ENCODE measurements at places on chromosomes 7 and 10. TPM values are rescaled to one million over a fixed set of nuclear protein-coding genes. Genes with fewer than 3 reads are reported as not detected.
A peak's percentile ranks its signal among the peaks of the same experiment; 100 is the strongest.

The CHRM2 gene
- 3.2 TPM for polyA plus RNA-seq

- no peak for DNase-seq
Measured at GRCh38 chr10:78437407-78437768, 403.7 kb downstream of the RPS24 start.

The MUC3A gene
- polyA plus RNA-seq = 0.32 TPM

DNA sequence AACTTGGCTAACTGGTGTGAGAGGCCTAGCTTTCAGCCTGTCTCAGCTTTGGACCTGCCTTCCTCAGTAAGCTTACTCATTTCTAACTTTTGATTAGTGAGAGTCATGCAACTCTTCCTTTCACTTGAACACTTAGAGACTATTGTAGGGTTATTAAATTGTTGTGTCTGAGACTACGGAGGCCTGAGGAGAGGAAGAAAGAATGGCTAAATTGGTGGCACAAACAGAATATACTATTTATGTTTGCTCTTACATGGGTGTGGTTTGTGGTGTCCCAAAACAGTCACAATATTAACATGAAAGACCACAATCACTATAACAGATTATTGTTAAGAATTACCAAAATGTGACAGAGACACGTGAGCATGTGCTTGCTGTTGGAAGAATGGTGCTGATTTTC lies 82.1 kb downstream of the TRIM24 start:
- DNase-seq = no peak

The LIPK gene
- not detected for polyA plus RNA-seq

DNA sequence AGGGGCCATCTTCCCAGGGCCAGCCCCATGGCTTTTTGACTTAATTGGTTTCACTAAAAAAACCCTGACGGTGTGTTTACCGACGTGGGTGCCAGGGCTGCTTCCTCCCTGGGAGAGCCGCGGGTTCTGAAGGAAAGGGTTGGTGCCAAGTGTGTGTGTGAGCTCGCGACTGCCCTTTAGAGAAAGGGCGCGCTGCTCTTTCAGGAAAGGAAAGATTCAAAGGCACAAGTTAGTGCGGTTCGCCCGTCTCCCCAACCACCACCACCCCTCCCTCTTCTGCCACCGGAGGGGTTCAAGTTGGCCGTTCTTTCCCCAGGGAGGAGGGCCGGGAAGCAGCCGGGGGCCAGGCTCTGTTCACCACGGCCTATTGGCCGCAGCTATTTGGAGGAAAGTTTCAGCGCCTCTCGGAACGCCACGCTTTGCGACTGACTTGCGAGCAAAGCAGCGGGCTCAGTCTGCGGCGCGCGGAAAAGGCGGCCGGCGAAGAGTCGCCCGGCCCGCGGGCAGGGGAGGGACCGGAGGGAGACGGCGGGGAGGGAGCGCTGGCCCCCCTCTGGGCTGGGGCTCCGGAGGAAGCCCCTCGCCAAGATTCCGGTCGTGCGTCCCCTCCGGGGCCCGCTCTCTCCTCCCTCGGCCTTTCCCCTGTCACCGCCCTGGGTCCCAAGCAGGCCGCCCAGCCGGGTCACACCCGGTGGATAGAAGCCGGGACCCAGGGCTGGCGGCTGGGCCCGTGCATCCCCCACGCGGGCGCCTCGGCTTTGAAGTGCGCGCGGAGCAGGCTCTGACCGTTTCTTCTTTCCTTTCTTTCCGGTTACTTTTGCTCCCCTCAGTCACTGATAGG lies 165.9 kb upstream of the PPP1R3A start:
- no peak for DNase-seq

DNA sequence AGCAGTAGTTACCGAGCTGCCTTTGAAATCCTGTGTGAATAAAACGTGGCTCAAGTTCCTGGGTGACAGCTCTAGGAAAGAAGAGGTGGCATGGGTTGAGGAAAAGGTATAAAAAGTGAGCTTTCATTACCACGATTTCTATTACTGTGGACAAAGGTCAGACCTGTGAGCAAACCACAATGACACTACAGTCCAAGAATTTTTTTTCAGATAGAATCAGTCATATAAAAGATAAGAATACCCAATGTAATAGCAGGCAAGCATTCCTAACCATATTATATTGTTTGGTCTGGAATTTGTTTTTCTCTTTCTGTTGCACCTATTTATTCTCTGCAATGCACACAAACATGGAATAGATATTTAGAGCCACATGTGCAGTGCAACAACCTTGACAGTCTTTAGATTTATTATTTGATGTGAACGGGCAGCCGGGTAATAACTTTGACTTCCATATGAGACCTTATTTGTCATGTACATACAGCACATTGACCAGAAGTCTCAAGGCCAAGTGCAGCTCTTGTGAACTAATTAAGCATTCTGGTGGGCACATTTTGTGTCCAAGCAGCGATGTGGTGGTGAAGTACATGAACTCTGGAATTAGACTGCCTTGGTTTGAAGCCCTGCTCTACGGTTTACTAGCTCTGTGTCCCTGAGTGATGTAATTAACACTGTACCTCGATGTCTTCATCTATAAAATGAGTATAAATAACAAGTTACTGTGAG lies 156.8 kb downstream of the NRCAM start:
- DNase-seq = no peak

- DNase-seq = no peak
Measured at GRCh38 chr7:106057962-106058927, 53.9 kb downstream of the SYPL1 start.

The RNF133 gene
- 1.1 TPM for polyA plus RNA-seq

GRCh38 chr10:19245889-19246752 lies 197.5 kb downstream of the MALRD1 start:
- no peak for DNase-seq

DNA sequence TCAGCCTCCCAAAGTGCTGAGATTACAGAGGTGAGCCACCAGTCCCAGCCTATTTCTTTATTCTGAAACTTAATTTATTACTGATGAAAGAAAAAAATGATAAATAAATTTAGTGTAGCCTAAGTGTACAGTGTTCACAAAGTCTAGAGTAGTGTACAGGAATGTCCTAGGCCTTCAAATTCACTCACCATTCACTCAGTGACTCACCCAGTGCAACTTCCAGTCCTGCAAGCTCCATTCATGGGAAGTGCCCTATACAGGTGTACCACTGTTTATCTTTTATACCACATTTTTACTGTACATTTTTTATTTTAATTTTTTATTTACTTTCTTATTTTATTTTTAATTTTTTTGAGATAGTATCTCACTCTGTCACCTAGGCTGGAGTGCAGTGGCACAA lies 12.2 kb downstream of the MRLN start:
- no peak for DNase-seq

DNA sequence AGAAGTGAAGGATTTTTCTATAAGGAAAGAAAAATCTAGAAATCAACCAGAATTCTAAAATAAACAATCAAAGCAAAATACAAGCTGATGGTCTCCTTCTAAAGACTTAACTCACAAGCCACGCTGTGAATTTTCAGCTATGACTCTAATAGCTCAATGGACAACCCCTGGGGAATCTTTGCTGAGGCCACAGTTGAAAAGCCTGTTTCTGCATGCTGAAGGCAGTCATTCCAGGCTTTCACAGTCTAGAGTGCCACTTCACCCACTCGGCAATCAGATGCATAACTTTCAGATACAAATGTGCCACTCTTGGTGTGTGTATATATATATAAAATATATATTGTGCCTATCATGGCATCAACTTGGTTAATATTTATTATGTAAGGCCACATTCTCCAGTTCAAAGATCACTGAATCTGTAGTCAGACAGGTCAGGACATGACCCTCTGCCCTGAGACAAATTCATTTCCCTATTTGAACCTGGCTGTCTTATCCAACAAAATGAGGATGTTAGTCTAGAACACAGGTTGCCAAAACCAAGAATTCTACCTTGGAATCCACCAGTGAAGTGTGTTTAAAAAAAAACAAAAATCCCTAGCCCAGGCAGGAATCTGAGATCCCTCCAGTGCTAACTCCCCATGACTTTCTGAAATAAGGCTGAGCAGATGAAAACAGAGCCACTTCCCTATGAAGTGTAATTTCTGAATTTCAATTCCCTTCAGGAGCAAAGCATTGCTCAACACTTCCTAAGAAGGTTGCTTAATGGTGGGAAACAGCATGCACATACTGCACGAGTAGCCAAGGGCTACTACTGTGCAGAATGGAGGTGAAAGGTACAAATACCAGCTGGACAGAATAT lies 9.9 kb downstream of the LIPA start:
- DNase-seq = no peak

The C10orf62 gene
- not detected for polyA plus RNA-seq

- DNase-seq = no peak
Measured at GRCh38 chr7:17774248-17774647, 166.0 kb downstream of the SNX13 start.

- no peak for DNase-seq
Measured at GRCh38 chr10:8051851-8052257, 2.6 kb upstream of the GATA3 start.

DNA sequence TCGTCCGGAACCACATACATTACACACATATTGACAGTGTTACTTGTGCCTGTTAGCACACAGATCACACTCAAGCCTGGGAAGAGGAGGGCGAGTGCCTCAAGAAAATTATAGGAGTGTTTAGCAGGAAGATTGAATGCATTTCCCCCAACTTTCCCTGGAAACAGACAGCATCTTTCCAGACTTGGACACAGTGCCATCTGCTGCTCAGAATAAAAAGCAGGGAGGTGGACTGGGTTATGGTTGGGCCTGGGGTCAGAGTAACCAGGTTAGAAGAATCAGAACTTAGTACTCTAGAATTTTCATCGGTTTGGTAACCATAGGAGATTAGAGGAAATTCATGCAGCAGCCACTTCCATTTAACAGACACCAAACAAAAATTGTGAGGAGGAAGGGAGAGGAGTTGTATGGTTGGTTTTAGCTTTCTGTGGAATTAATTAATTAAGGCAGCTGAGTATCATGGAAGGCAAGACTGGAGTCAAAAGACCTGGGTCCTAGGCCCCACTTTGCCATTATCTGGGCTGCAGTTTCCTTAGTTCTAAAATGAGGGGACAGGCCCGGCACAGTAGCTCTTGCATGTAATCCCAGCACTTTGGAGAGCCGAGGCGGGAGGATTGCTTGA lies 43.4 kb upstream of the OPTN start:
- DNase-seq = peak; percentile 20

DNA sequence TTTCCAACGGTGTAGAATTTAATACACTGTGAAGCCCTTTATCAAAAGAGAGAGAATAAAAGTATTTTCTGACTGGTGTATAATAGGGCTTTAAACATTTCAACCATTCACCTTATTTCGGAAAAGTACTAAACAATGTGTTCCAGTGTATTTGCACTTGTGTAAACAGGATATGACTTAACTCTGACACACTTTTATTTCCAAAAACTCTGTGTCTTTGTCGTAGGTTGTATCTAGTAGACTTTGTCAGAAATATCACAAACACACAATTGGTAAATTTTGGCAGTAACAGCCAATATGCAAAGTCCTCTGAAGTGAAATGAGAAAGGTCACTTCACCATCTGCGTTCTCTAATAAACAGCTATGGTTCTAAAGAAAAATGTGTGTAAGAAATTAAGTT lies 10.3 kb upstream of the TSPAN13 start:
- no peak for DNase-seq

The UNCX gene
- polyA plus RNA-seq = 9.4 TPM

GRCh38 chr7:79790656-79791262 lies 337.3 kb upstream of the MAGI2 start:
- DNase-seq = no peak

All from left renal pelvis (tissue), 4 donors.